ENCODE measurements at places on chromosomes 1 and 21. TPM values are rescaled to one million over a fixed set of nuclear protein-coding genes. Genes with fewer than 3 reads are reported as not detected.

DNA sequence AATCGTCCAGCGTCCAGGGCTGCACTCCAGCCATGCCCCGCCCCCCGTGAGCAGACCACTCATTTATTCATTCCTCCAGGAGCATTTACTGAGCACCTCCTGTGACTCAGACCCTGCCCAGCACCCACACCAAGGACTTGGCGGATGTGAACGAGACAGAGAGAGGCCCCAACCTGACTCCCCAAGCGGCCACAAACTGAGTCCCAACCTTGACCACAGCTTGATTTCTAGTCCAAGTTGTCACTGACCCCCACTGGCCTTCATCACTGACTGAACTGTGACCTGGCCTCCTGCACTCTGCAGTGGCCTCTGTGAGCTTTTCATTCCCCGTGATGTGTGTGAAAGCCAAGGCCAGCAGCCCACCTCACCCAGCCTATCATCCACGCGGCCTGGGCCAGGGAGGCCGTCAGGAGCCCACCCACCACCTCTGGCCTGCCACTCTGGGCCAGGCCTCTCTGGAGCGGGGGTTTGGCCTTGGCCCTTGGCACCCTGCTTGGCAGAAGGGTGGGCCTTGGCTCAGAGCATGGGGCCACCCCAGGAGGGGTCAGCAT, 19.3 kb upstream of the RUNX3 start:
- peak overlapping the region; percentile 33 for H3K27ac ChIP-seq
- no peak for DNase-seq
- no peaks in the 10 kb centered on the region for H3K27me3 ChIP-seq
- H3K36me3 ChIP-seq = peaks cover 4% of the 10 kb centered on the region

DNA sequence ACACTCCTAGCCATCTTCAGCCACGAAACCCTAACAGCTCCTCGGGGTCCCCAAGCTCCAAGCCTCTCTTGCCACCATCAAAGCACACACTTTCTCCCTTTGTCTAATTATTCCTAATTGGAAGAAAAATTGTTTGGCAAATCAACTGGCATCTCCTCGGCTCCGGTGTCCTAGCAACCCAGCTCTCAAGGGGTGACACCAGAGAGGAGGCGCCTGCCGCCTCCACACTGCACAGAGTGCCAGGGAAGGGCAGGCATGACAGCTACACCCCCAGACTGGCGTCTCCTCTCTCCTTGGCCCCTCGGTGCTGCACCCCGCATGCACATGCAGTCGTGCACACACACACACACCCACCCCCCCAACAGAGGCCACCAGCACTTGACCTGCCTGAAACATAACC, 18.2 kb upstream of the GJB5 start:
- peaks cover 8% of the 10 kb centered on the region for H3K27me3 ChIP-seq
- H3K4me3 ChIP-seq = no peak overlapping the region
- no peaks in the 10 kb centered on the region for H3K4me1 ChIP-seq
- DNase-seq = no peak
- H3K27ac ChIP-seq = no peak overlapping the region
- no peaks in the 10 kb centered on the region for H3K36me3 ChIP-seq

DNA sequence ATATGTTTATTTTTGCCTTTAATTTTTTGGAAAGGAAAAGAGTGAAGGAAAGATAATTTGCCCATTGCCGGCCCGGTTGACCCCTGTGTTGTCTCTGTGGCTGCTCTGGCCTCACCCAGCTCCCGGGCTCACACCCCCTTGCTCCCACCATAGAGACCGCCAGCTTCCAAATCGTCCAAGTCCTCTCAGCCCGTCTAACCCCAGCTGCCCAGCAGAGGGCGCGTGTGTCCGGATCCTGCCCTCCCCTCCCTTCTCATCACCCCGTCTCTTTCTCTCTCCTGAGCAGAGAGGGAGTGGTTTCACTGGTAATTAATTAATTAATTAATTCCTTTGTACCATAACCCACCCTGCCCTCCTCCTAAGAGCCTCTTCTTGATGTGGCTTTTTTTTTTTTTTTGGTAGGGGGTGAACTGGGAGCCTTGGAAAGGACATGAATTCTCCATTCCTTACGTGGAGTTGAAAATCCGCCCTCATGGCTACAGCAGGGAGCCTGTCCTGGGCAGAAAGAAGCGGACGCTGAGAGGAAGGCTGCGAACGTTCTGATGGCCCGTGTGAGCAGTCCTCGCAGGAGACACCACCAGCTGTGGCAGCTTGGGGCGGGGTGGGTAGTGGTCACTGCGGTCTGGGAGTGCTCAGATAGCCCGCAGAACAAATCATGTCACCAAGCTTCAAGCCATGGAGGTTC, 45.9 kb downstream of the KIAA0040 start:
- H3K4me3 ChIP-seq = no peak overlapping the region
- H3K4me1 ChIP-seq = peaks cover 4% of the 10 kb centered on the region
- H3K27ac ChIP-seq = no peak overlapping the region
- no peaks in the 10 kb centered on the region for H3K36me3 ChIP-seq
- peaks cover 20% of the 10 kb centered on the region for H3K27me3 ChIP-seq

- H3K36me3 ChIP-seq = no peaks in the 10 kb centered on the region
- no peak overlapping the region for H3K27ac ChIP-seq
- no peak for DNase-seq
- no peaks in the 10 kb centered on the region for H3K4me1 ChIP-seq
Observed at GRCh38 chr1:20400341-20401177, 85.5 kb downstream of the CAMK2N1 start.

DNA sequence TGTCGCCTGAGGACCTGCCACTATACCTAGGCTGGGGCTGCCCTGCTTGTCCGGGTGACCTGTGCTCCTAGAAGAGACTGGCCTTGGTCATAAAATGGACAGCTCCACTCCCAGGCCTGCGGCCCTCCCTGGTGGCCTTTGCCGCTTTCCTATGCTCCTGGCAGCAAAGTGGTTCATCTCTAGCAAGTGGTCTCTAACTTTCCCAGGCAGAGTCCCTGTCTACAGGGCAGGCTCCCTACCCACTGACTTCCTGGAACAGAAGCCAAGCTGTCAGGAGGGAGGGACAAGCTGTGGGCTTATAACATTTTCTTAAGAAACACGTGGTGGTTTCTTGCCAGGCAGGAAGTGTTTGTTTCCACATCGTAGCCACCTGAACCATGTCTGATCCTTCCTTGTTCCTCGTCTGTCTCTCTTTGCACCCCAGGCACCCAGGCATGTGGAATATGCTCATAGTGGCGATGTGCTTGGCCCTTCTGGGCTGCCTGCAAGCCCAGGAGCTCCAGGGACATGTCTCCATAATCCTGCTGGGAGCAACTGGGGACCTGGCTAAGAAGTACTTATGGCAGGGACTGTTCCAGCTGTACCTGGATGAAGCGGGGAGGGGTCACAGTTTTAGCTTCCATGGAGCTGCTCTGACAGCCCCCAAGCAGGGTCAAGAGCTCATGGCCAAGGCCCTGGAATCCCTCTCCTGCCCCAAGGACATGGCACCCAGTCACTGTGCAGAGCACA, 10.1 kb downstream of the H6PD start:
- H3K4me1 ChIP-seq = peaks cover 22% of the 10 kb centered on the region
- no peak for DNase-seq
- H3K36me3 ChIP-seq = no peaks in the 10 kb centered on the region

GRCh38 chr1:56897150-56898004, 42.8 kb downstream of the C8A start:
- H3K27ac ChIP-seq = no peak overlapping the region
- no peak for DNase-seq
- H3K4me3 ChIP-seq = no peak overlapping the region
- H3K27me3 ChIP-seq = peaks cover 8% of the 10 kb centered on the region
- no peaks in the 10 kb centered on the region for H3K36me3 ChIP-seq
- H3K4me1 ChIP-seq = no peaks in the 10 kb centered on the region

- no peak overlapping the region for H3K27ac ChIP-seq
- no peaks in the 10 kb centered on the region for H3K4me1 ChIP-seq
- H3K4me3 ChIP-seq = no peak overlapping the region
Observed at GRCh38 chr1:245873068-245873467, 634.0 kb downstream of the SMYD3 start.

DNA sequence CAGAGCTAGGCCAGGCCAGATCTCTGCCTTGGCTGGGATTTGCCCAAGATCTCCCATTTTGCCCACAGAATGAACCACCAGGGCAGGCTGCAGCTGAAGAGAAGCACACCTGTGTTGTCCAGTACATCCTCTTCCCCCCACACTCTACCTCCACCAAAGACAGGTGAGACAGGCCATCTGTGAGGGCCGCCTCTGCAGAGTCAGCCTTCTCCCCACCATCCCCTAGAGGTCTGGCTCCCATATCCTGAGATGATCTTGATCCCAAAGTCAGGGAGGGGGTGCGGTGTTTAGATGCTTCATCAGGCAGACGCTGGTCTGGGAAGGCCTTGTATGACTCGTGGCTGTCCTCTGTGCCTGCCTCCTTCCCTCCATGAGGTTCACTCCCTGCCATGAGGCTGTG, 28.7 kb downstream of the HYI start:
- no peak overlapping the region for H3K4me3 ChIP-seq
- no peak for DNase-seq
- no peaks in the 10 kb centered on the region for H3K27me3 ChIP-seq
- peaks cover 12% of the 10 kb centered on the region for H3K4me1 ChIP-seq
- H3K27ac ChIP-seq = no peak overlapping the region
- H3K36me3 ChIP-seq = peaks cover 18% of the 10 kb centered on the region

DNA sequence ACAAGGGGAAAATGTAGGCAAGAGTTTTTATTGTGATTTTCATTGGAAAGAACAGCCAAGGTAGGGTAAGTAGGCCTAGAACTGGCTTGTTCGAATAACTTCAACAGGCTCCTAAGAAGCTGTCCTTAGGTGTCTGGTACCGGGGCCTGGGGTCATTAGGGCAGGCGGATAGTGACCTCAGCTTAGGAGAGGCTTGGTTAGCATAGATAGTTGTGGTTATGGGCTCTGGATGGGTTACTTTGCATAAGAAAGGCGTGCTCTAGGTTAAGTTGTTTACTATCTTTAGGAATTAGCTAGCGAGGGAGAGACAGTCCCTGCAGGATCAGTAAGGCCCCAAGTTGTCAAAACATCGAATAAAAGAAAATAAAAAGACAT, 20.7 kb upstream of the HPCAL4 start:
- H3K27ac ChIP-seq = no peak overlapping the region
- peaks cover 20% of the 10 kb centered on the region for H3K27me3 ChIP-seq
- DNase-seq = no peak
- H3K4me3 ChIP-seq = no peak overlapping the region
- no peaks in the 10 kb centered on the region for H3K4me1 ChIP-seq

GRCh38 chr1:226061841-226062557, 517 bp upstream of the H3-3A start:
- H3K4me1 ChIP-seq = peaks cover 40% of the 10 kb centered on the region
- H3K27ac ChIP-seq = peak overlapping the region; percentile 80
- peak; percentile 76 for DNase-seq

- H3K4me3 ChIP-seq = no peak overlapping the region
- DNase-seq = no peak
- H3K27me3 ChIP-seq = no peaks in the 10 kb centered on the region
- H3K4me1 ChIP-seq = peaks cover 3% of the 10 kb centered on the region
- H3K36me3 ChIP-seq = no peaks in the 10 kb centered on the region
Observed at GRCh38 chr1:176058686-176059085, 148.4 kb downstream of the COP1 start.

DNA sequence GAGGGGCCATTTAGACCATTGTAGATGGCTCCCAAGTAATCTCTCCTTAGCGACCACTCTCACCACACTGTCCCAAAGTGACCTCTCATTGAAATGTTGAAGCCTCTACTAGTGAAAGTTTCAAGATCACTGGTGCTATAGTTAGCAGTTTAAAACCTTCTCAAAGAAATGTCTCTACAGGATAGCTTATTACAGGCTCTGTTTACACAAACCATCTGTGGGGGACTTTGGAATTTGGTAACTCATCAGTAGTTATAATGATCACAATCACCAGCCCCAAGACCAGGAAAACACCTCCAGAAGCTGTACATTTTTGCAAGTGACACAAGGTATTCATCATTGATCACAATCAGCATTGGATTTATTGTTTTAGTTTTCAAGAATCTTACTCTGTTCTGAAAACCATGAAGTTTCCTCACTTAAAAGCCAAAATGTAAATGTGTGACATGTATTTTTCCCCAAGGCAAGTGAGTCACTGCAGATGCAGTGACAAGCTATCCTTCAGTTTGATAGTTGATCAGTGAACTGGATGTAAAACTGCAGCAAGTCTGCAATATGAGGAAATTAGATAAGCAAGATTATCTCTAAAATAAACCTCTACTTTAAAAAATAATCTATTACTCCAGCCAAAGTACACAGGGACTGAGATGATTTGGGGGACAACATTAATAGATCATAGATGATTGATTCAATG, 41.9 kb downstream of the C21orf91 start:
- DNase-seq = no peak
- H3K4me1 ChIP-seq = peaks cover 71% of the 10 kb centered on the region
- H3K4me3 ChIP-seq = peak overlapping the region; percentile 60
- H3K27me3 ChIP-seq = no peaks in the 10 kb centered on the region

DNA sequence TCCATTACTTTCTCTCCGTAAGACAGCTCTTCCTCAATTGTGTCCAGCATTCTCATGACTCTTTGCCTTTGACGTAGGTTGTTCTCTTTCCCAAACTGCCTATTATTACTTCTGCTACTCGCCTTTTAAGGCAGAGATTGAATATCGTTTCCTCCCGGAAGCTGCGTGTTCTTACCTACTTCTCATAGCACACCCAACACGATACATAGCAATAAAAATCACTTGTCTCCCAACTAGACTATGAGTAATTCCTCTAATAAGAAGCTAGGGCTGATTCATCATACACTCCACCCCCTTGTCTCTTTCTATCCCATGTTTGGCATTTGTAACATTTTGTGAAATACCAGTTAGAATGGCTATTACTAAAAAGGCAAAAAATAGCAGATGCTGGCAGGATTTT, 55.8 kb upstream of the SGIP1 start:
- H3K27me3 ChIP-seq = peaks cover 26% of the 10 kb centered on the region
- no peaks in the 10 kb centered on the region for H3K4me1 ChIP-seq
- H3K27ac ChIP-seq = no peak overlapping the region
- H3K4me3 ChIP-seq = no peak overlapping the region

GRCh38 chr1:176330782-176331181, 123.7 kb upstream of the COP1 start:
- H3K36me3 ChIP-seq = no peaks in the 10 kb centered on the region
- H3K27me3 ChIP-seq = peaks cover under 1% of the 10 kb centered on the region
- H3K27ac ChIP-seq = no peak overlapping the region
- no peak overlapping the region for H3K4me3 ChIP-seq

DNA sequence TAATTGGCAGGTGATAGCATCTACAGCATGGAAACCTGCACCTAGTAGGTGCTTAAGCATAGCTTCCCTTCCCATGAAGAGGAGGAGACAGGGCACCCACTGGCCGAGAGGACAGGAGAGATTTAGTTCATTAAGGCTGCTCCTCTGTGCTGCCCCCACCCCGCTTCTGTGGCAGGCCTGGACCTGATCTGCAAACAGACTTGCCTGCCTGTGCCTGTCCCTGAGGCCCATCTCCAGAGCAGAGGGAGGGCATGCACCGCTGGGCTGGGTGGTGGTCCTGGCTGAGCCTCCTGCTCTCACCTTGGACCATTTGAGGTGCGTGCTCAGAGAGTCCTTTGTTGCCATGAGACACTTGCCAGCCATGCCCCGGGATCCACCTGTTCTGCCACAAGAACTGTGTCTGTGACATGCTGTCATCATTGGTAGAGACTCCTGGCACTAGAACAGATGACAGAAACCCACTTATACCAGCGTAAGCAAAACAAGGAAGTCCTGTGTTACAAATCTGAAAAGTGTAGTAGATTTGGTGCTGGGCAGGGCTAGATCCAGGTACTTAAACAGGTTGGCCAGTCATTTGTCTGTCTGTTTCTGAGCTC, 55.6 kb downstream of the PTPRF start:
- H3K27ac ChIP-seq = no peak overlapping the region
- H3K4me3 ChIP-seq = no peak overlapping the region
- no peaks in the 10 kb centered on the region for H3K4me1 ChIP-seq
- H3K27me3 ChIP-seq = no peaks in the 10 kb centered on the region

Gene USH2A
- total RNA-seq = not detected

Gene S100A12
- not detected for total RNA-seq

Gene PTAFR
- 1.3 TPM for total RNA-seq

Gene PDE9A
- total RNA-seq = 2.2 TPM

Gene HSF2BP
- total RNA-seq = 0.29 TPM

Gene RHOU
- 0.50 TPM for total RNA-seq
